GM23248 (cell line): ENCODE measurements at places on chromosomes 1 and 21. TPM values are rescaled to one million over a fixed set of nuclear protein-coding genes. Genes with fewer than 3 reads are reported as not detected.

DNA sequence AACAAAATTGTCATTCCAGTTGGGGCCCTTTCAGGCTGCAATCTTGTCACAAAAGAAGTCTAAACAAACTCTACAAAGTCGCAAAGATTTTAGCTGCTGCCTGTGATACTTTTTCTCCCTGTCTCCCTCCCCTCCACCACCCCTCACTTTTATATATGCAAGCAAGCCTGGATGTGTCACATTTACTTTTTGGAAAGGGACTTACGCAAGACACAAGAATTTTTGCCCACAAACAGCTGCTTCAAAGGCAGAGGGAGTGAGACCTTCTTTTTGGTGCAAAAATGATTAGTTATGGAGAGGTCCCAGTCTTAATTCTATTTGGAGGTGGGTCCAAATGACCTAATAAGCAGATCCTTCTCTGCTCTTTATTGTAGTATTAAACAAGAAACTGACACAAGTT lies 22.9 kb upstream of the RALGPS2 start:
- no peaks in the 10 kb centered on the region for H3K36me3 ChIP-seq
- H3K27ac ChIP-seq, result no peak overlapping the region
- H3K27me3 ChIP-seq, result no peaks in the 10 kb centered on the region
- H3K4me3 ChIP-seq, result no peak overlapping the region
- DNase-seq, result peak; percentile 77

KCNJ15 gene
- polyA plus RNA-seq, result 2.1 and 2.3 TPM in 2 replicates

GRCh38 chr1:147591261-147591891 lies 50.1 kb downstream of the BCL9 start:
- no peaks in the 10 kb centered on the region for H3K36me3 ChIP-seq
- no peaks in the 10 kb centered on the region for H3K27me3 ChIP-seq
- DNase-seq, result no peak
- H3K4me1 ChIP-seq, result no peaks in the 10 kb centered on the region

DNA sequence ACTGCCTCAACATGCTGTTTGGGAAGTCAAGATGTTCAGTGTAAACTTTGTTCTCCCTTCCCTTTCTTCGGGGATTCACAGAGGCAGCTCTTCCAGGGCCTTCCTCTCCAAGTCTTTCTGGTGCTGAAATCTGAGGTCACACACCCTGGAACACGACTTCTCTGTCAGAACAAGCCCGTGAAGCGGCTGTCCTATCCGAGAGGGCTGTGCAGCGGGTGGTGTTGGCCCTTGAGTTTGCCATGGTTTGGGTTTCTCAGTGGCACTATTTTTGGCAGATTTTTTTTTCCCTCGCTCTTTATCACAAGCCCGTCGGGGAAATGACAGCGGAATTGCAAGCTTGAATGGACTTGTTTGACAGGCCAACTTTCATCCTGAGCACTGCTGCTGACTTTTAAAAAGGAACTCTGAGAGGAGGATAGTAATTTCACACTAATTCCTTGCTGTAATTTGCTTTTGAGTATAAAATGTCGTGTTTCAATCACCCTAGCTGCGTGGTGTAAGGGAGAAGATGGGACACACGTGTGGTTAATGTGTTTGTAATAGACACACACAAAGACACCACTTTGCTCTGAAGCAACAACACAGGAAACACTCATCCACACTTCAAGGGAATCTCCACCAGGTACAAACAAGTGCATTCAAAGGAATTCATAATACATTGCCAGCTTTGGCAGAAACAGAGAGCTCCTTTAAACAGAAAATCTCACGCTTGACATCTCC lies 60.1 kb upstream of the TARBP1 start:
- H3K4me1 ChIP-seq, result peaks cover 22% of the 10 kb centered on the region
- H3K27me3 ChIP-seq, result no peaks in the 10 kb centered on the region
- H3K36me3 ChIP-seq, result no peaks in the 10 kb centered on the region

DNA sequence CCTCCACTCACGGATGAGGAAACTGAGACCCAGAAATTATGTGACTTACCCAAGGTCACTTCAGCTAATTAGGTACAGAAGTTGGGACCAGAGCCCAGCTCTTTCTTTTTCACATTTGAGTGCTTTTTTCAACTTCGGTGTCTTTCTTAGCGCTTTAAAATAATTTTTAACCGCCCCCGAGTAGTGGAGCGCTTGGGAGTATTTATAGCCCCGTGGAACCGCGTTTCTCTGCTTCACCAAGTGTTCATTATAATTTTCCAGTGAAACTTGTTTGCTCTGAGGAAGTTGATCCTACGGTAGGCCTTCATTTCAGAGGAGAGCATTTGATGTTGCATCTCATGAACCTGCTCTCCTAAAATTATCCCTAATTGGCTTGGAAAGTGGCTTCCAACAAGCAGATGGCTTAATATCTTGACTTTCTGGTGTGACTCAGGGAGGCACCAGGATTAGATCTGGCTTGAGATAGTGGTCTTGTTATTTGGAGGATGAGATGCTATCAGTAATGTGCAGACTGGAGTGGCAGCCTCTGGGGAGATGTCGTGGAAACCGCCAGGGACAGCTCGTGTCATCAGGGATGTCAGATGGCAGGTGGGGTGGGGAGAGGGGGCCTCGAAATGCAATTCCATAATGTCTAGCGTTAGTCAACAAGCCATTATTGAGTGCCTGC lies 321.3 kb downstream of the CAMTA1 start:
- DNase-seq, result no peak
- peaks cover 36% of the 10 kb centered on the region for H3K27me3 ChIP-seq
- no peaks in the 10 kb centered on the region for H3K4me1 ChIP-seq
- no peak overlapping the region for H3K27ac ChIP-seq
- no peaks in the 10 kb centered on the region for H3K36me3 ChIP-seq

LEFTY2 gene
- not detected in 2 replicates for polyA plus RNA-seq
